Mesendoderm (in vitro differentiated cells): ENCODE measurements at places on chromosomes 3 and 15.
A peak's percentile ranks its signal among the peaks of the same experiment; 100 is the strongest.

DNA sequence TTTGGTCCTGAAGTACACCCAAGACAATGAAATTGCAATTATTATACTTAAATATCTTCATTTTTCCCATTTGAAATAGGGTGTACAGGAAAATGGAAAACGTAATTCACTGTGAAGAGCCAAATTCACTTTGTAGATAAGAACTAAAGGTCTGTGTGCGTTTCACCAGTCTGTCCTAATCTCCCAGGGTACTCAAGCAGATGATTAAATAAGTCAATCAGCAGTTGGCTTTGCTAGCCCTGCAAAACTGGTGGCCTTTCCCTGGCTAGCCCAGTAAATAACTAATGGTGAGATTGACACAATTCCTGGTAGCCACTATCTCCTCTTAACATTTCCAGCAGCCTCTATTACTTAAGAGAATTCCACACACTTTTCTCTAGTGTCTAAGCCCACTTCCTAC, 389.3 kb downstream of the TBL1XR1 start:
- no peak overlapping the region for H3K27ac ChIP-seq
- H3K4me1 ChIP-seq, result no peaks in the 10 kb centered on the region
- DNase-seq, result no peak
- H3K27me3 ChIP-seq, result no peaks in the 10 kb centered on the region
- H3K4me3 ChIP-seq, result no peak overlapping the region

DNA sequence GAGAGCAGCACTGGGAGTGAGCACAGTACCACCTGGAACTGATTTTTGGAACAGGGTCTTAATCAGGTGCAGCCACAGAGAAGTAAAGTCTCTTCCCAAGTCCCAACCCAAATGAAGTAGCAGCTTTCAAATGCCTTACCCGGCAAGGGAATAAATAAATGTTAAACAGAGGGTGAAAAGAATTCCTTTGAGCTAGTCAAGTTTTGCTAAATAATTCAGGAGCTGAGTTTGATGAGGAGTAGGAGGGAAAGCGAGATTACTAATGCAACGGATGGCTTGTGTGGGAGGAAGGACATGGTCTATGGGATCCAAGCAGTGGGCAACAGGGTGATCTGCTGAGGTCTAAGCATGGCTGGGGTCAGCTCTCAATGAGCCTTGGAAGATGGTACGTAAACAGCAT, 204.5 kb upstream of the ST8SIA2 start:
- H3K27ac ChIP-seq, result no peak overlapping the region
- H3K36me3 ChIP-seq, result no peaks in the 10 kb centered on the region

- no peaks in the 10 kb centered on the region for H3K27me3 ChIP-seq
- peak; percentile 52 for DNase-seq
- H3K27ac ChIP-seq, result no peak overlapping the region
- no peaks in the 10 kb centered on the region for H3K36me3 ChIP-seq
- peaks cover 2% of the 10 kb centered on the region for H3K4me1 ChIP-seq
Measured at GRCh38 chr3:15269091-15269989, 63.0 kb downstream of the SH3BP5 start.

DNA sequence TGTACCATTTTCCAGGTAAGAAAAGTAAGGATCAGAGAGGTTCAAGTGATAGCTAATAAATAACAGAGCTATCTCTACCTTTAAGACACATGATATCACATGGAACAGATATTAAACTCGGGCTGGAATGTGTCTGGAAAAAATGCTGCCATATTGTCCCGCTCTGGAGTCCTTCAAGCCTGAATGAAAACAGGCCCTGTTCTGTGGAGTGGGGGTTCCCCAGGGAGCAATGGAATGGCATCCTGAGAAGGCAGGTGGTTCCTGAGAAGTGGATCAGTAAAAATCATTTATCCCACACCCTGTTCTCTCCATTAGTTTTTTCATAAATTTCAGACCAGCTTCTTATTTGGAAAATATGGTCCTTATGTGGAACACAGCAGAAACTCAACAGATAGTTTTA, 57.3 kb upstream of the PRTG start:
- no peaks in the 10 kb centered on the region for H3K36me3 ChIP-seq
- H3K4me3 ChIP-seq, result no peak overlapping the region
- H3K27me3 ChIP-seq, result no peaks in the 10 kb centered on the region
- no peak overlapping the region for H3K27ac ChIP-seq

DNA sequence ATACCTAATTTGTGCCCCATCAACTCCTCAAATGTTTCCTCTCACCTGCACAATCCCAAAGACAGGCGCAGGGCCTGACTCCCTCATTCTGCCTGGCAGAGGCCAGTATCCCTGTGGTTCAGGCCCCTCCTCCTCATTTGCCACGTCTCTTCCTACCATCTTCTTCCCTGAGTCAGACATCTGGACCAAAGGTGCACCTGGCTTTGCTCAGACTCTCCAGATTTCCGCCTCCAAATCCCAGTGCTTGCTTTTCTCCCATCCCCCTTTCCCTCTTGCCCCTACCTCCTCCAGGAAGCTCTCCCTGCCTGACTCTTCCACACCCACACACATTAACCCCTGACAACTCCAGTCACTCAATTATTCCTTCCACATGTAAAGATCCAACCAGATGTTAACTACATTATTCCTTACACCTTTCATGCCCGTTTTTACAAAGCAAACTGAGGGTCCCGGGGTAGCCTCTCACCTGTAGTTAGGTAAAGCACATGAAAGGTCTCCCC, 19.6 kb downstream of the SEMA7A start:
- H3K36me3 ChIP-seq, result peaks cover 3% of the 10 kb centered on the region
- no peaks in the 10 kb centered on the region for H3K27me3 ChIP-seq
- DNase-seq, result no peak

DNA sequence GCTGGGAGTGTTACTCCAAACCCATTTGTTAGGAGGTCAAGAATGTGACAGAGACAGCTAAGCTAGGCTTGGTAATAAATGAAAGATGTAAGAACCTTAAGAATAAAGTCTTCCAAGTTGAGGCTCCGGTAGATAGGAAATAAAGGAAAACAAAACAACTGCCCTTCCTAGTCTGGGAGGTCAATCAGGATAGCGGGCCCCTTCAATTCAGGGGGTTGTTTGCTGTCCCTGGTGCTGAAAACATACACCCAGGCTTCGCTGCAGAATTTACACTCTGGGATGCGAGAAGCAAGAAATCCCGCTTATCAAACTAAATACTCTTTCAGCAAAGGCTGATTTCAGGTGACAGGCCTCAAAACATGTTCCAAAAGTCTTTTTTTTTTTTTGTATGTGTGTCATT, 393.4 kb downstream of the NTRK3 start:
- DNase-seq, result peak; percentile 40
- peaks cover 14% of the 10 kb centered on the region for H3K27me3 ChIP-seq
- H3K27ac ChIP-seq, result no peak overlapping the region

- H3K36me3 ChIP-seq, result no peaks in the 10 kb centered on the region
- H3K27ac ChIP-seq, result no peak overlapping the region
- no peaks in the 10 kb centered on the region for H3K4me1 ChIP-seq
- H3K4me3 ChIP-seq, result no peak overlapping the region
Measured at GRCh38 chr3:2303566-2303965, 204.9 kb downstream of the CNTN4 start.

DNA sequence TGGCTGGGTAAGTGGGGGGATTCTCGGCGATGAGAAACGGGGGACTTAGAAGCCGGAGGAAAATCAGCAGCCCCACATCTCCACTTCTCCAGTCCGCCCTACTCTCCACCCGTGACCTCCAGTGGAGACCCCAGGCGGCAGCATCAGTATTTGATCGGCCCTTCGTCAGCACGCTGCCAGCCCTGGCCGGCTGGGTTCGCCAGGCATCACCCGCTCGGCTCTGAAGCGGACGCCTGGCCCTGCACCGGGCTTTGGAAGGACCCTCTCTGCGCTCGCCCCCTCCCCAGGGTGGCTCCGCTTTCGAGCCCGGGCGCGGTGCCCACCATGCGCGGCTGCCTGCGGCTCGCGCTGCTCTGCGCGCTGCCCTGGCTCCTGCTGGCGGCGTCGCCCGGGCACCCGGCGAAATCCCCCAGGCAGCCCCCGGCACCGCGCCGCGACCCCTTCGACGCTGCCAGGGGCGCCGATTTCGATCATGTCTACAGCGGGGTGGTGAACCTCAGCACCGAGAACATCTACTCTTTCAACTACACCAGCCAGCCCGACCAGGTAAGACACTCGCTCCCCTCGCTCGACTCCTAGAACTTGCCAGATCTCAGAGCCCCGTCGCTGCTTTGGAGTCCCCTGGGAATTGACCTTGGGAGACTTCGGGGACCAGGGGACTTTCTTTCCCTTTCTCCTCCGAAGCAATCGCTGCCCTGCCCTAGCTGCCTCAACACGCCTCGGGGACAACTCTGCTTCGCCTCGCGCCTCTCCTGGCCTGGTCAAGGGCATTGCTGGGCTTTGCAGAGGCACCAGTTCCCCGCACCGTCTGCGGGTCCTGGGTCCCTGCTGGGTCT, 561 bp downstream of the SIDT1 start:
- peak overlapping the region; percentile 5 for H3K4me3 ChIP-seq
- H3K36me3 ChIP-seq, result no peaks in the 10 kb centered on the region
- no peak overlapping the region for H3K27ac ChIP-seq
- peaks cover 30% of the 10 kb centered on the region for H3K27me3 ChIP-seq
- no peaks in the 10 kb centered on the region for H3K4me1 ChIP-seq
